Muscle of back (tissue), 13 donors: ENCODE measurements at places on chromosomes 3 and 15. TPM values are rescaled to one million over a fixed set of nuclear protein-coding genes. Genes with fewer than 3 reads are reported as not detected.

GRCh38 chr3:32176989-32177701 lies 61.3 kb upstream of the CMTM8 start:
- DNase-seq = no peak

C2CD4B gene
- polyA plus RNA-seq = 2.5 TPM

DNA sequence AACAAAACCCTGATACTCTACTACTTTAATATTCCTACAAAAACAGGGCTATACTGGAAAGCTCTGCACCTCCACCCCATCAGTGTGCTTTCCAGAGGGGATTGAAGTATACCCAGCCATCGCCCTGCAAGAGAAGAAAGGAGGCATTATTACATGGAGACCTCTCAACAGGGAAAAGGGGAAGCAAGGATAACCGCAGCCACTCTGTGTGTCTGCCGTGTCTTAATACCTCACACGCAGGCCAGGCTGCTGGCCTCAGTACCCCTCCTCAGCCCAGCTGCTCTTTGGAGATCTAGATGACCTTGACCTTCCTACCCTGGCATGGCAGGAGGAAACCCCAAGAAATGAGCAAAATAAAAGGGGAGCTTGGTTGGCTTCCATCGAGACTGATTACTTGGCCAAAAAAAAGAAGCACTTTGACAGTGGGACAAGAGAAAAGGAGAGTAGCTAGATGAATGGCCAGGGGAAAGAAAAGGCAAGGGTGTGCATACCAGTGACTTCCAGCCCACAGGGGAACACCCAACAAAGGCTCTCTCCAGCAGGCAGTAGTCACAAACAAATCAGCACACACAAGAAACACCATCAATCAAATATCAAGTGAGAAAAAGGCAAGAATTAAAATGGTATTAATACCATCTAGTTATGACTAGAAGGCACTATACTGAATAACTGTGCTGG lies 129.4 kb downstream of the STT3B start:
- no peak for DNase-seq

SCAMP5 gene
- polyA plus RNA-seq = 6.6 TPM

GRCh38 chr3:134197681-134198261 lies 52.9 kb downstream of the RYK start:
- DNase-seq = peak; percentile 67

GRCh38 chr3:37249717-37250116 lies 75.3 kb upstream of the LRRFIP2 start:
- no peak for DNase-seq

CADPS gene
- polyA plus RNA-seq = 2.9 TPM

THPO gene
- 1.6 TPM for polyA plus RNA-seq

- DNase-seq = peak; percentile 73
Observed at GRCh38 chr3:108477511-108478147, 32.8 kb downstream of the MYH15 start.

DNA sequence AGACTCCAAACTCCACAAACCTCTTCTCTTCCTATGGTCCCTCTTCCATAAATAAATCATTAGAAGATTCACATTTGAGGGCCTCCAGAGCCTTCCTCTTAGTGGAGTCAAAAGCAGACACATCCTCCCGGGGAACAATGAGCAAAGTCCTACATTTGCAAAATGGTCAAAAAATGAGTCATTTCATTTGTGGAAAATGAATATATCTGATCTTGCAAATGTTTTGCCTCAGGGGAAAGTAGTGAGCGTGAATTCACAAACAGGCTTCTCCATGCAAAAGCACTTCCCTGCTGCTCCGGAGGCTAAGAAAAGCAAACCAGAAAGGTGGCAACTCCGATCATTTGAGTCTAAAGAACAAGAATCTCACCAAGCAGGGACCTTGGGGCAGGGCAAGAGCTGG lies 86.7 kb upstream of the IQSEC1 start:
- no peak for DNase-seq

DNA sequence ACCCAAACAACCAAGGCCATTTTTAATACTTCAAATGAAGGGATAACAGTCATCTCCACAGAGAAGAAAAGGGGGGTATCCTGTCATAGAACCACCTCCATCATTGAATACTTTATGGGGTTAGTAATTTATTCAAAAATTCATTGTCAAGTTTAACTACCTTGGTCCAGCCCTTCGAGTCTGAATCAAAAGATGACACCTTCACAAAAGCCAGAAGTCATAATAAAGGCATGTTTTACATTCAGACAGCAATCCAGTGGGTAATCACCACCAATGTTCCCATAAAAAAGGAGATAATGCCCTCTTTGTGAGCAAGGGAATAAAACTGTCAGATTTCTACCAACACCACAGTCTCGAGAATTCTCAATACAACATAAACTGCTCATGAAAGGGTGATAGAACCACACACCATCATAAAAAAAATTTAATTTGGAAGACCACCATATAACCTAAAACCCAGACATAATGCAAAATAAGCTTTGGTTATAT lies 145.6 kb upstream of the ZBTB20 start:
- DNase-seq = no peak

GRCh38 chr3:24601066-24601939 lies 106.7 kb upstream of the THRB start:
- DNase-seq = no peak

GRCh38 chr3:170128977-170129431 lies 52.5 kb downstream of the PHC3 start:
- no peak for DNase-seq

DNA sequence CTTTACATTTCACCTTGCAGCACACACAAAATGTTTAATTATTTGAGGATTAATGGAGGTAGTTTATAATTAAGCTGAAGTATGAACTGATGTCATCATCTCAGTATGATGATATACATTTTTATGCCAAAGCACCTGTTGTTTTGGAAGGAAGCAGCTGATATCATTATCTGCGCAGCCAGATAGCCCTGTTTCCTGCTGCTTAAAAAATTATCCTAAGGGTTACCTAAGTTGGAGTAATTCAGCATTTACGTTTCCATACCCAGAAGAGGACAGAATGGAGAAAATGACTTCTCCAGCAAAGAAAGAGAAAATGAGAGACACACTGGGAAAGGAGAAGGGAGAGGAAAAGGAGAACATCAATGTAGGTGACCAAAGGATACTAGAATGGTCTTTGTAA lies 370.3 kb upstream of the PLSCR5 start:
- DNase-seq = no peak

DNA sequence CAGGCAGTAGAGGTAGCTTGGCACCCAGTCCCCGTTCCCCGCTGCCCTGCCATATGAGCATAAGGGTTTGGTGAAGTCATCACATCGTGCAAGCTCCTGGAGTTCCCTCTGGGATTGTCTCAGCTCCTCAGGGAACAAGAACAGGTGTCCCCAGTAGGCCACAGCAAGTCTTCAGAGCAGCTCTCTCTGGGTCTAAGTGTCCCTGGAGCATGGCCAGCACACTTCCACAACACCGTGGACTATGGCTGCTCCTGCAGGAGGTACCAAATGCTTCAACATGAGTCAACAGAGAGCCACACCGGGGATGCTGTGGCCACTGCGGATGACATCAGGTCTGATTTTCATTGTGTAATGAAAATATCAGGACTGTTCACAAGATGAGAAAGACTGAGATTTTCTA lies 23.1 kb downstream of the ABHD6 start:
- no peak for DNase-seq

DNA sequence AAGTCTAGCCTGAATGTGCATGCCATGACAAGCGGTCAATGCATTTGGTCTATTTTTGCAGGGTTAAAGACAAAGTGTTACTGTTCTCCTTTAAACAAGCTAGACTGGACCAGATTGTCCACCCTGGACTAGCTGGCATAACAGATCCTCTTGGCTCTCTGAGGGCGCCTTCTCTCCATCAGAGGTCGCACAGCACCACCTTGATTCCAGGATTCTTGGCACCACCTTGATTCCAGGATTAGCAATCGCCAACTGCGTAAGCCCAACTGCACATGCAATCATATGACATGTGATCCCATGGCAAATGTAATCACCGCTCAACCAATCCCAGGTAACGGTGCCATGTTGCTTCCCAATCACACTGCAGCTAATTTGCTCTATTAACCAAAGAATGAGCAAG lies 98.6 kb downstream of the OXNAD1 start:
- DNase-seq = no peak

CFAP100 gene
- polyA plus RNA-seq = 0.35 TPM

DNA sequence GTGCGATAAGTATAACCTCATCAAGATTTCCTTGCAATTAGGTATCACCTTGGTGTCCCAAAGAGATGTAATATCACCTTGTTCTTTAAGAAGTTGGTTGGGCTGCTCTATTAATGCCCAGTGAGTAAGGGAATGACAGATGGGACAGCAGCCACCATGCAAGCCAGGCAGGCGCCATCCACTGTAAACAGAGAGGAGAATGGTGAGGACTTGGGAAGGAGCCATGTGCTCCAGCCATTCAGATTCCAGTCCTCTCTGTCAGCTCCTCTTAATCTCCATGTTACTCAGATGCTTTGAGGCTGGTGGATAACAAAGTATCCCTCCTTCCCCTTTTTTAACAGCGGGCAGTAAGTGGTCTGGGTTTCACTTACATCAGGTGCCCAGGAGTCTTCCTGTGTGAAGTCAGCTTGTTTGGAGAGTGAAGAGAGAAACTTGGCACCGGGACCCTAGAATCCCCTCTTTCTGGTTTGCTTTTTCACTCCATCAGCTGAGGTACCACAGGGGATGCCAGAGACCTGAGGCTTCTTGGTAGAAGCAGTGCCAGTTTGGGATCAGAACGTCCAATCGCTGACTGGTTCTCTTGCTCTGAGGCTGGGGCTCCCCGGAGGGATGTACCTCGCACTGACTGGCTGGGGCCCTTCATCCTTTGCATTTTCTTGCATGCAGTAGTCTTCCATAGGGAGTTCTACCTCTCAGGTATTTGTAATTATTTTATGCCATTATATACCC lies 29.5 kb downstream of the SLCO3A1 start:
- no peak for DNase-seq

DNA sequence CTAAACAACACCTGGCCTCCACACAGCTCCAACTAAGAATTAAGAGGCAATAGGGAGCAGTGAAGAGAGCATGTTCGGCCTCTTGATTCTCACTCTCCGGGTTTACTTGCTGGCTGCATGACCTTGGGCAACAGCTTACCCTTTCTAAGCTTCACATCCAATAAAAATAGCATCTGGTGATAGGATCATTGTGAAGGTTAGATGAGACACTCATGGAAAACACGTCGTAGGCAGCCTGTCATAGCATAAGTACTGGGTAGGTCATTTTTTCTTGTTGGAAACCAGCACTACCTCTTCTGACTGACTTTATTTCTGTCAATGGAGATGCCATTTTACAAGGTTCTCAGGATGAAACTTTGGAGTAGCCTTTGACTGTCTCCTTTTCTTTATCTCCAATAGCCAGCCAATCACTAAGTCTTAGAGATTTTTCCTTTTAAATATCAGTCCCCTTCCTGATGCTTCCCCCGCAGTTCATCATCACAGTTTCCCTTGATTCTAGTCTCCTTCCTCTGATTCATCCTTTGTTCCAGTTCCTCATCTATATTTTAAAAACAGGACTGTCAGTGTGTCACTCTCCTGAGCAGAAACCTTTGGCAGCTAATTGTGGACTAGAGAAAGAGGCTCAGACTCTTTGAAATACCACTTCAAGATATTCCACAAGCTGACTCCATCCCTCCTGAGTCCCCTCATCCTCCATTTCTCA lies 271.5 kb downstream of the SLC9A9 start:
- no peak for DNase-seq

- DNase-seq = no peak
Observed at GRCh38 chr3:72187131-72187530, 402.2 kb upstream of the PROK2 start.

- DNase-seq = no peak
Observed at GRCh38 chr3:196992461-196993065, 23.9 kb upstream of the PIGZ start.

- no peak for DNase-seq
Observed at GRCh38 chr3:172550347-172550943, 27.2 kb upstream of the TNFSF10 start.

DNA sequence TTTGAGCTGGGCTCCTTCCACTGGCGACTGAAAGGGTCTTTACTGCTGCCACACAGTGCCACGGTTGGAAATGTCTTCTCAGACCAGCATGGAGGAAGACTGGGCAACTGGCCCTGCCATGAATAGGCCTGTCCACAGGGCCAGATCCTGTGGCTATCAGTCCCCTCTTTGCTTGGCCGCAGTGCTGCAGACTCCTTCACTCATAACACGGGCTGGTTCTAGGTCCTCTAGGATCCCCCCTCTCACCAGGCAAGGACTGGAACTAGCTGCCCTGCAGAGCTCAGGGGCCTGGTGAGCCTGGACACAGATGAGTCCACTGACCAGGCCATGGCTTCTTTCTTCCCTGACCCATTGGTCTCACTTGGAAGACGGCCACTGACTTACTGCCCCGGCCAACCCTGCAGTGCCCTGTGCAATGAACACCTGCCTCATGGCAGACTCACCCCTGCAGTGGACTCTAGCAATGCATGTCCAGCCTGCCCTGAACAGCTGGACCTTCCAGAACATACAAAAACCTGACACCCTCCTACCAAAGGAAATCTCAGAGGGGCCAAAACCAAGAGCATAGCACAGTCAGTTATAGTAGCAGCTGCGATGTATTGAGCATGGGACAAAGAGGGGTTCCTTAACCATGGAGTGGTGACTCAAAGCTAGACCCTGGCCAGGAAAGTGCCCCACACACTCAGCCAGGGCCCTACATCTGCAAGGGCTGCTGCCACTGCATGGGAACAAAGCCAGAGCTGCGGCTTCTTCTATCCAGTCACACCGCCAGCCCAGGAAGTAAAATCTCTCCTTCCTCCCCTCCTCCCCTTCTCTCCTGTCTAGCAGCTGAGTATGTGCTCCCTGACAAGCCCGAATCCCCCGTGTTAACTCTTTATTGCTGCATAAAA lies 72.1 kb upstream of the ITGA11 start:
- no peak for DNase-seq

- DNase-seq = no peak
Observed at GRCh38 chr3:196334982-196335381, 3.2 kb downstream of the TM4SF19 start.

DNAH12 gene
- 0.67 TPM for polyA plus RNA-seq

DNA sequence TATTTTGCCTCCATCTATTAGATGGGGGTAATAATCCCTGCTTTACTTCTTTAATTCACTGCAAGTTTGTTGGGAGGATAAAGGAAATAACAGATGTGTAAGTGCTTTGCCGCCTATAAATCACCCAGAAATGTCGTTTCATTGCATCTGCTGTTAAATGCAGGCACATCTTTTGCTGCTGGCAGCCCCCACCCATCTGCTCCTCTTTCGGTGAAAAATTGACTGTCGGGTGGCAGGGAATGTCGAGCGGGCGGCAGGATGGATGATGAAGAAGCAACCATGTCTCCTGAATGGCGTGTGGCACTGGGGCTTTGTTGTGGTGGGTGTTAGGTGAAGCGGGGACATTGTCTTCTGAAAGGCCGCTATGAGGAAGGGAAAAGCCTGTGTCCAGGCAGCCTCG lies 543 bp upstream of the REC114 start:
- no peak for DNase-seq

GRCh38 chr3:4703054-4703480 lies 209.9 kb downstream of the ITPR1 start:
- no peak for DNase-seq

SLC24A5 gene
- not detected for polyA plus RNA-seq

DNA sequence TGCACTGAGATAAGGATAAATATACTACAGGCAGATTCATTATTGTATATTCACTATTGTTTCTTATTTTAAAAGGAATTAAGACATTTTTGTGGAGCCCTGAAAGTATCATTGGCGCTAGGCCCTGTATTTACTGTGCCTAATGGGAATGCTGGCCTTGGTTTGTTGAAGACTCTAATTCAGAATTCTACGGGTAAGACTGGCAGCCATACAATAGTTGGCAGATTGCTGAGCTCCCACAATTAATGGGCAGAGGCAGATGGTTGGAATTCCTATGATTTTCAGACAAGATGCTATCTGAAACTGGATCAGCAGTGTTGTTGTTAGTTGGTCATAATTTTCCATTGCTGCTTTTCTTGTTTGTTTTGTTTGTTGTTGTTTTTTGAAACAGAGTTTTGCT lies 14.7 kb downstream of the PGBD4 start:
- no peak for DNase-seq

PRTG gene
- 3.4 TPM for polyA plus RNA-seq

RPL35A gene
- 2,176 TPM for polyA plus RNA-seq
